Endothelial cell (in vitro differentiated cells): ENCODE measurements at places on chromosomes 7 and 10.

GRCh38 chr10:27747096-27747451 is 1.5 kb upstream of the MKX start:
- peak; percentile 15 for DNase-seq

DNA sequence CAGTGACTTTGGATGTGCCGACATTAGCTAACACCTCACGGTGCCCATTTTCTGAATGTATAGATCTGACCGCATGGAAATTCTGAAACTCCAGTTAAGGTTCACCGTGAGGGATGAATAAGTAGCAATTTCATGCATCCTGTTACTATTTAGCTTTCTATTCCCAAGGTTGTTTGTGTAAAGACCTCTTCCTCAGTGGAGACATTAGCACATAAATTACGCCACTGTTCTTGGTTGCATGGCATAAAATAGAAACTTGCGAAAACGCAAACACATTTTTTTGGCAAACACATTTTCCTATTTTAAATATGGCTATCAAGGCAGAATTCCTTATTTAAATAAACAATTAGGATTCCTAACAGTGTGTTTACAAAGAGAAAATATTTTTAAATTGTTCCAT is 36.5 kb downstream of the DENND2A start:
- DNase-seq: no peak

DNA sequence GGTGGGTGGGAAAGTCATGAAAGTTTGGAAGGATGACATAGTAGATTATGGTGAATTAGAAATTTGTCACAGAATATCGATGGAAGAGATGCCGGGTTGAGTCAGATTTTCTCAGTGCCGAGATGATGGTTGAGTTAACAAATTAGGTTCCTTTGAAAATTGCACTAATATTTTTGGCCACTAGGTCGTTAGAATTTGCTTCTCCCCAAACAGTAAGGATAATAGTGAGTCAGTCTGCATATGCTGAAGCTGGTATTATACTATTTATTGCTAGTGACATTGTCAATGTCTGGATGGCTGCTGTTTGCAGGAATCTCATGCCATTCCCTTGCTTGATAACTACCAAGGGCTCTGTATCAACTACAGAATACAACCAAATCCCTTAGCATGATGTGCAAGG is 37.7 kb upstream of the MINDY3 start:
- DNase-seq: no peak

DNA sequence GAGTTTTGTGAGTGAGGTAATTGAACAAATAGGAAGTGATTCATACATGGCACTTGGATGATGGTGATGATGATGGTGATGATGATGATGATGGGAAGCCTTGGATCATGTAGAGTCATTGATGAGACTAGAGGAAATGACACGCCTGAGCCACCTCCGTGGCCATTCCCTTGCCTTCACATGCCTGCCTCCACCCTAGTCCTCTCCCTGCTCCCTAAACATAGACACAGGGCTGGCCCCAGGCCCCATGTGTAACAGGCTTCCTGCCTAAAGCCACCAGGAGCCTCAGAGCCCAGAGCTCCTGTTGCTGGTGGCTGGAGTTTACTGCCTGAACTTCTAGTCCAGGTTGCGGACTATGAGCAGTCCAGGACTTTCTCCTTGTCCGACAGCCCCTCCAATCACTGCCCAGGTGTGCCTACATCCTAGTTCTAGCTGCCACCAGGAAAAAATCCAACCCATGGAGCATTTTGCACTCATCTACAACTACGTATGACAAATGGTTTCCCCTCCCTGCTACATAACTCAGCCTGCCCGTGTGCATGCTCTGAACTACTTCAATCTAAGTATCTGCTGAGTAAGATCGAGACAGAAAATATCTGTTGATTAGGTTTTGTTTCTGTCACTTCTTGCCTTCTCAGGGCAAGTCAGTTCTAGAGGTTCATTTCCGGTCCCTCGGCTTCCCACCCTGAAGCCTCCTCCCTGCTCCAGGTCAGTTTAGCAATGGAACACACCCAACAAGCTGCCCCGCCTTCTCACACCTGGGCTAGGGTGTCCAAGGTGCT is 35.5 kb upstream of the KDM7A start:
- DNase-seq: no peak

- no peak for DNase-seq
Measured at GRCh38 chr10:5530412-5530806, 5.6 kb downstream of the CALML3 start.

- DNase-seq: peak; percentile 17
Measured at GRCh38 chr7:101691822-101692384, 62.8 kb upstream of the MYL10 start.

DNA sequence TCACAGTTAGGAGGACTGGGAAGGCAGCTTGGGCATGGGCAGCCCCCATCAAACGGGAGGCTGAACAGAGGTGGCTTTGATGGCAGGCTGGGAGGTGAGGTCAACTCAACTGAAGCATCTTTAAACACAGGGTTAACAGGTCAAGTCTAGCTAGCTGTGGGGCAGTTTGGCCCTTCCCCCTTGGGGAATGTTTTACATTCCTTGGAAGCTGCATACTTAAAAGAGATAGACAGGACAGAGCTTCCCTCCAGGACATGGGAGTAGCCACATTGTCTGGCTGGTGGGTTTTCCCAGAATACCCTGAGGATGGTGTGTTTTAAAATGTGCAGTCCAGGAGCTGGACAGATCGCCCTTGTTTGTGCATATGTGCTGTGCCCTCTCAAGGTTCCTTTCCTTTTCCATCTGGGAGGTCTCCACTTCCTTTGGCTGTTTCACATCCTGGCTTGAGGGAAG is 6.8 kb upstream of the RASSF4 start:
- DNase-seq: no peak

- DNase-seq: no peak
Measured at GRCh38 chr7:7191137-7191536, 8.8 kb downstream of the C1GALT1 start.
